NCI-H1436 (cell line): ENCODE measurements at places on chromosomes 7 and 10.

DNA sequence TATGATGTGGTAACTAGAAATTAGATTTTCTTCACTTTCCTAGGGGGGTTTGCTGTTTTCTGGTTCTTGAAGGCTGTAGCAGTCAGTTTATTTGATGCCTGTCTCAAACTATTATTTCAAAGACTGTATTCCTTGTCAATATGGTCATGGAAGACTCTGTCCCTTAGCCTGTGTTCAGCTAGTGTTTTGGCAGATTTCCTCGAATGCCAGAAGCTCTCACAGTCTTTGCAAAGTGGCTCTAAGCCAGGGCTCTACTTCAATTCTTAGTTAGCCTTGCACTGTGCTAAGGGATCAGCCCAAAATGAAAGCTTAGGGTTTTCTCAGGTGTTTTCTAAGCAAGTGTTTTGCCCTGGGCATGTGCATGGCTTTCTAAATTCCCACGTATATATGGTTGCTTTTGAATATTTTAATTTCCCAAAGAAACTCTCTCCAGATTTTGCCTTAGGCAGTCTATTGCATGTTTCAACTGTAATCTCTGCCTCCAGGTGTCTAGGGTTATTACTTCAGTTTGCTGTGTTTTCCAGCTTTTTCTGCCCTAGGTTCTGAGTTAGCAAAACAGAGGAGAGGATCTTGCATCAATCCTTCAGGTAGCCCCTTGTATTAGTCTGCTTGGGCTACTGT is 7.2 kb upstream of the C1GALT1 start:
- DNase-seq = no peak

DNA sequence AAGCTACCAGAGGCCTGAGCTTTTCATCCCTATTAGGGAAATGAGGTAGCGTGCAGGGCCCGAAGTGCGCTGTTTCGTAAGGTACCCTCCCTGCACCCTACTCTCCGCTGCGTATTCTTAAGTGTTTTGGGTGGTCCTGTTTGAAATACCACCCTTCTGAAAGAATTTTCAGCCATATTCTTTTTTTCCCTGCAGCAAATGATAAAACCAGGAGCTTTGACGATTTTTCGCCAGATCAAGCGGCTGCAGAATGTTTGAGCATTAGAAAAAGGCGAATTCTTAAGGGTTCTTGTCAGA is 1.2 kb downstream of the RSBN1L start:
- no peak for DNase-seq

DNA sequence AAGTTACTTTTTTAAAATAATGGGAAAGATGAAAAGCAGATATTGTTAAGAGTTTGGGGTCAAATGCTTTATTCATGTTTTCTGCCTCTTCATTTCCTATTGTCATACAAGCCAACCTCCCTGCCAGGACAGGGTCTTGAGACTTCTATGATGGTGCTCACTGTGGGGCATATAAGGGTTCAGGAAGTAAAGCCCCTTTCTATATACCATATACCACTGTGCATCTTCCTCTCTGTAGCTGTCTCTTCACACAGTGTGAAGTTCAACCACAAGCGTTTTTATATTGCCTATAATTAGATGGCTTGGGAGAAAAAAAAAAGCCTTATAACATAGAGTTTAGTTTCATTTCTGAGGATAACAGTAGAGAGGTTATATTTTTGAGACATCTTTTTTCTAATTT is 389.8 kb upstream of the SORCS1 start:
- no peak for DNase-seq

DNA sequence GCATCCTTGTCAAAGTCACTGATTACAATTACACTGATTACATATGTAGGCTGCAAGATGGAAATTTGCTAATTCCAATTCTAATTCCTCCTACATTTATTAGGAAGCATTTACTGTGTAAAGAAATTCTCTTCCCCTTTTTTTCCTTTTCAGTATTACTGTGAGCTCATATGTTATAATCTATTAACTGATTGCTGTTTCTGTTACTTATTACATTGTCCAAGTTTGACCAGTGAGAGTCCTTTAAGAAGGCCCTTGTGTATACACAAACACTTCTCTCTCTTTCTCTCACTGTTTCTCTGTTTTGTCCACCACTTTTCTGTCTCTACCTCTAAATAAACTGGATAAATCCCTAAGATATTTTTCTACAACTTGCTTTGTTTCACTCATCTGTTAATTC is 31.5 kb downstream of the PHF14 start:
- no peak for DNase-seq

GRCh38 chr7:102287981-102288278 is 1.3 kb downstream of the SH2B2 start:
- DNase-seq = no peak

GRCh38 chr10:131034451-131034850 is 277.1 kb downstream of the TCERG1L start:
- DNase-seq = no peak

- DNase-seq = no peak
Measured at GRCh38 chr7:150947761-150948651, 30.1 kb downstream of the KCNH2 start.

GRCh38 chr7:71752171-71752935 is 620.4 kb downstream of the GALNT17 start:
- peak; percentile 5 for DNase-seq

DNA sequence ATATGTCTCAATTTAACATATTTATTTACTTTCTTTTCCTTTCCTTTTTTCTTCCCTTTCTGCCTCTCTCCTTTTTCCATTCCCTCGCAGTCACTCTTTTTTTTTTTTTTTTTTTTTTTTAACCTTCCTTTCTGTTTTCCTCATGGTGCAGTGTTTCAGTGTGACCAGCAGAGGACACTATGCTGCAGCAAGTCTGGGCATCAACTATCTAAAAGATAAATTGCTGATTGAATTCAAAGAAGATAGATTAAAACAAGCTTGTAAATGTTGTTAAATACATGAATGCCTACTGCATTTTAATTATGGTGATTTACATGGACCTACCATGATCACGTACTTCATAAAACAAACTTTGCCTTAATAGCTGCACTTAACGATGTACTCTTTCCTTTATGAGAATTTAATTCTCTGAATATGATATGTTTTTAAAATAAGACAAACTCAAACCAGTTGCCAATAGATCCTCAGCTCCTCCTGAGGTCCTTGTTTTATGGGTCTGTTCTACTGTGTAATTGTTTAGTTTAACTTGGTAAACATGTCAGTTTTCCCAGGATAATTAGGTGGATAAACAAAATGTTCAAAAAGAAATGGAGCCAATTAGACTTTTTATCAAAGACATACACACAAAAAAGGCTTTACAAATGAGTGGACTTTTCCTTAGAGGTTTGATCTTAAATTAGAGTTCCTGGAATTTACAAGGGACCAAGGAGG is 101.0 kb upstream of the AGR3 start:
- DNase-seq = peak; percentile 43

DNA sequence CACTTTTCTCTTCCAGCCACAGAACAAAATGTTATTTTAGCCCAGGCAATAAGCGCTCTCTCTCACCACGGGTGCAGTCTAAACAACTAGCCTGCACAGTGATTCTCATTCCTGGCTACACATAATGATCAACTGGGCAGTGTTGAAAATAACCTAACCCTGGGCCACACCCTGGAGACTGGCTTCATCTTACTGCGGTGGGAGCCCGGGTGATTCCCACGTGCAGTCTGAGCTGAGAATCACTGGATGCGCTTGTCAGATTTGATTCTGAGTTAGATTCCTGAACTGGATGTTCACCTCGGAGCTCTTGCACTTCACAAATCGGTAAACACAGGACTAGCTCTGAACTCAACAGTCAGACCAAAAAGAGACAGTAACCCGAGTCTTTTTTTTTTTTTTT is 14.9 kb downstream of the ZC3HAV1 start:
- DNase-seq = no peak

- no peak for DNase-seq
Measured at GRCh38 chr10:6136215-6137201, 47.7 kb downstream of the RBM17 start.

DNA sequence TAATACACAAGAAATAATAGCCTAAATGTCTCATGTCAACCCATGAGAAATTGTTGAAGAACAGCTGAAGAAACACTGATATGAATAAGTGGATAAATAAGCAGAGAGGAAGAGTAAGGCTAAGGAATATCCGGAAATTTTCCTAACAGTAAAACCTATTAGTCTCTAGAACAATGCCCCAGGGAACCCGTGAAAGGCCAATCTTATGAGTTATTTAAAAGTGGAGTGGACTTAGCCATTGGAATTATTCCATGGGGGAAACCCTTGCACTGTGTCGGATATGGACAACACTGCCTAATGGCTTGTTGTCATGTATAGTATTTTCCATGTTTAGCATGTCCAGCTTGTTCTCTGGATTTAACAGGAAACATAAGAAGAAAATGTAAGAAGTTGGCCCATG is 217.2 kb upstream of the PLXNA4 start:
- no peak for DNase-seq

- DNase-seq = no peak
Measured at GRCh38 chr10:63976538-63976937, 455.3 kb downstream of the REEP3 start.
